ENCODE measurements at places on chromosomes 7 and 10.

- no peak for DNase-seq
Measured at GRCh38 chr10:86535132-86535882, 13.7 kb upstream of the WAPL start.

DNA sequence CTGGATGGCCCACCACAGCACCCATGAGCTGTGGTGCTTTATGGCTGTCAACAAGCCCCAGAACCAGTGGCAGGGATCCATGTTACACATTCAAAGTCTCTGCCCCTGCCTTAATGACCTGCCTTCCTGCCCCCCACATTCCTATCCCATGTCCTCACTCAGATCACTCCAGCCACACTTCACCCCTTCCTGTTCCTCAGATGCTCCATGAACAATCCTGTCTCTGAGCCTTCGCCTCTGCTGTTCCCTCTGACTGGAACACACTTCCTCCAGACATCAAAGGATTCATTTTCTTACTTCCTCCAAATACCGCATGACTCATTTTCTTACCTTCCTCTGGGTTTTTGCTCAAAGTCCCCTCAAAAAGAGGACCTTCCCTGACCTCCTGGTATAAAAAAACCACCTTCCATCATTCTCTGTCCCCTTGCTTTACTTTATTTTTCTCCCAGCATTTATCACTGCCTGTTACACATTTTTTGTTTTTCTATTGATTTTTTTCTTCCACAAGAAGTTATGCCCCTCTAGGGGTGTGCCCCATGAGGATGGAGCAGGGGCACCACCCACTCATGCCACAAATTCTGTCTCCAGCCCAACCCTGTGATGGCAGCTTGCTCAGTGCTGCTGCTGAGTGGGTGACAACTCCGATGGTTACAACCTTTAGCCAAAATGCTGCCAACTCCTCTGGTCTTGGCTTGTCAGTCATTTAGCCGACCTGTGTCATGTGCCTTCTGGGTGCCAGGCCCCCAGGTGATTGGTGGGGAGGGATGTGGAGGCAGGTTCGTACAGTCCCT lies 18.2 kb downstream of the COL13A1 start:
- DNase-seq: no peak

DNA sequence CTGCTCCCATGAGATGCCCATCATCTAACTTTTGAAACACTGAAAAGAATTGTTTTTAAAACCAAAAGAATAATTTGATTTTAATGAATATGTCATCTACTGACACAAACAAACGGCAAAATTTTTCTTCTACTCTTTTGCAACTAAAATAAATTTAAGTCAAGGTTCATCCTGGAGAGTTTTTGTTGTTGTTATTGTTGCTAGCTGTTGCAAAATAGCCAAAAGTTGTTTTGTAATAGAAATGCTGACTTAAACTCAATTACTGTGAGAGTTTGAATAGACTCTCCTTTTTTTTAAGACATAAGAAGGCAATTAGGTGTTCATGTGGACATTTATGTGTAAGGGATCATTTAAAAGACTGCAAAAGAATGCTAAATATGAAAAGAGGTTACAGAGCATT lies 146.0 kb upstream of the SEM1 start:
- DNase-seq: no peak

DNA sequence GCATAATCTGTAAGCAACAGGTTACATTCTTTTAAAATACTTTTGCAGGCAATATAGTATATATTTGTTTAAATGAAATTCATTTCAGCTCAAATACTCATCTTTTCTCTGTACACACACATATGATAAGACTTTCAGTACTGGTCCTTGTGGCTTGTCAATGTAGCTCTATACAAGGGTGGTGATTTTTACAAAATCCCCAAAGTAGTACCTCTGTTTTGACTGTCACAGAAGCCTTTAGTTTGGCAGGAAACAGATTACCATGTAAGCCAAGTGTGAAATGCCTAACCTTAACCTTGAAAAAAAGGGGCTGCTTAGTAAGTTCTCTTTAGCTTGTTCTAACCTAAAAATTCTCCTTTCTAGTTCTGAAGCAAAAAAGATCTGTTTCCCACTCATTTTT lies 87.9 kb downstream of the KCND2 start:
- DNase-seq: no peak

DNA sequence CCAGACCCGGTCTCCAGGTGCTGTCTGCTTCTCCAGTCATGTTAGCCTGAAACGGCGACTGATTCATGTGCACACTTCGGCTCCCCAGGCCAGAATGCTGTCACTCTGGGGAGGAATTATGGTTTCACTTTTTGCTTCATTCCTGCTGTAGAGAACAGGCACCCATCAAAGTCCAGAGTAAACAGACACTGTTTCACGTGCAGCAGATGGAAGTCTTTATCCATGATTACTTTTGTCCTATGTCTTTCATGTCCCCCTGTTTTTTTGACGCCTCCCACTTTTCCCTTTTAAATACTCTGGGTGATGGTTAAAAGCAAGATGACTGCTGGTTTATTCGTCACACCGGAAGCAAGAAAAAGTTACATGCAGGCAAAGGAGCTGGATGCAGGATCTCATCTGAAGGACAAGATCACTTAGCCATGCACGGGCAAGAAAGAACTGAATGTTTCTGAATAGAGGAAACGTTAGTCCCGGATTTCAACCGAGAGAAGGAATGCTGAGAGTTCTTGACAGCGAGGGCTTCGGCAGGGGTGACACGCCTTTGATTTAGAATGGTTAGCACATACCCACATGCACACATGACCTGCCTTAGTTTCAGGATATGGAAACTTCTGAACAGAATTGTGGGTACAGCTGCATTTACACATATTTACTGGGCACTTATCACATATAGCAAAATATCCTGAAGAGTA lies 250.0 kb upstream of the KLF6 start:
- no peak for DNase-seq

DNA sequence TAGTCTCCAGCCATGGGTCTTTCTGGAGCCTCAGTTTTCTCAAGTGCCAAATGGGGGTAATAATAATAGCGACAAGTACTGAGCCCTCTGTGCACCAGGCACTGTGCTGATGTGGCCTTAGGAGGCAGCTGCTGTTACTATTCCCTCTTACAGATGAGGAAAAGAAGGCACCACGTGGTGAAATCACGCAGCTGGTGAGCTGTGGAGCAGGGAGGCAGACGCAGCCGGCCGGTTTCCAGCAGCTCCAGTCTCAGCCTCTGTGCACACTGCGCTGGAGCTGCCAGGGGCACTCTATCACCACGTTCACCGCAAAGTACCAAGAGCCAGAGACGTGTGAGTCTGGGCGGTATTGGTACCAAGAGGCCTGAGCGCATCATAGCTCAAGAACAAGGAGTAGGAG lies 9.6 kb downstream of the PYROXD2 start:
- DNase-seq: no peak

GRCh38 chr10:86449926-86450558 lies 71.5 kb downstream of the WAPL start:
- no peak for DNase-seq

GRCh38 chr7:1298051-1298930 lies 65.6 kb downstream of the UNCX start:
- DNase-seq: no peak

GRCh38 chr10:101466016-101466912 lies 112.3 kb downstream of the BTRC start:
- DNase-seq: no peak

GRCh38 chr7:113550966-113551365 lies 367.8 kb downstream of the PPP1R3A start:
- no peak for DNase-seq

DNA sequence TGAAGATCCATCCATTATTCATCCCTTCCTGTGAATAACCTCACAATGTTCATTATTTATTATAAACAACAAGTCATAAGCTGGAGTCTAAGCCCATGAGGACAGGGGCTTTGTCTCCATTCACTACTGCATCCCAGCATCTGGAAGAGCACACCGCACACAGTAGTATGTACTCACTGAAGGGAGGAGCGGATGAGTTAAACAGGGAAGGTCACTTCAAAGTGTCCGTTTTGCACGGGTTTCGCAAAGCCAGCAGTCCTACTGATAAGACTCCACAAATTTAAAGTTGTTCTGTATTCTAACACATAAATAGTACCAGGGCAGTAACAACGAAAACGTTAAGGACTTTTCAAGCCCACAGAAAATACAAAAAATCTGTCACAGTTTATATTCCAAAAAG lies 167.9 kb downstream of the PARD3 start:
- no peak for DNase-seq
